Heart left ventricle (tissue), 16 donors: ENCODE measurements at places on chromosomes 12 and 14. TPM values are rescaled to one million over a fixed set of nuclear protein-coding genes. Genes with fewer than 3 reads are reported as not detected.

Gene ZNF605
- 5.6 TPM for polyA plus RNA-seq

Gene CCDC177
- 0.06 TPM for polyA plus RNA-seq

GRCh38 chr14:73462048-73462715, 3.8 kb upstream of the NUMB start:
- peak overlapping the region; percentile 15 for H3K4me3 ChIP-seq
- H3K27ac ChIP-seq, result peak overlapping the region; percentile 1
- H3K36me3 ChIP-seq, result no peaks in the 10 kb centered on the region
- H3K4me1 ChIP-seq, result peaks cover 70% of the 10 kb centered on the region
- peak; percentile 77 for DNase-seq

- H3K4me3 ChIP-seq, result no peak overlapping the region
- DNase-seq, result no peak
- H3K27ac ChIP-seq, result no peak overlapping the region
- H3K27me3 ChIP-seq, result no peaks in the 10 kb centered on the region
Measured at GRCh38 chr14:102525929-102526497, 16.4 kb upstream of the ANKRD9 start.

- no peak overlapping the region for H3K4me3 ChIP-seq
- H3K36me3 ChIP-seq, result no peaks in the 10 kb centered on the region
- no peak for DNase-seq
- no peak overlapping the region for H3K27ac ChIP-seq
- H3K4me1 ChIP-seq, result peaks cover 24% of the 10 kb centered on the region
- H3K27me3 ChIP-seq, result no peaks in the 10 kb centered on the region
Measured at GRCh38 chr12:93838193-93838592, 161.0 kb downstream of the CRADD start.

GRCh38 chr12:56158926-56159461, 835 bp downstream of the MYL6 start:
- H3K27ac ChIP-seq, result peak overlapping the region; percentile 99
- peak; percentile 93 for DNase-seq
- peak overlapping the region; percentile 96 for H3K4me3 ChIP-seq
- H3K36me3 ChIP-seq, result peaks cover 47% of the 10 kb centered on the region
